ENCODE measurements at places on chromosomes 12 and 14.
A peak's percentile ranks its signal among the peaks of the same experiment; 100 is the strongest.

- DNase-seq: no peak
These were observed 206.2 kb downstream of the CHST11 start for GRCh38 chr12:104662908-104663307.

GRCh38 chr12:49377386-49377785 lies 10.1 kb downstream of the SPATS2 start:
- no peak for DNase-seq

- no peak for DNase-seq
These were observed 33.8 kb downstream of the PLEKHG7 start for GRCh38 chr12:92736605-92737004.

- DNase-seq: no peak
These were observed 184.2 kb downstream of the ESR2 start for GRCh38 chr14:64109819-64110554.

- no peak for DNase-seq
These were observed 27.6 kb downstream of the BICD1 start for GRCh38 chr12:32134101-32134888.

- no peak for DNase-seq
These were observed 14.2 kb downstream of the BCL11B start for GRCh38 chr14:99257673-99258221.

DNA sequence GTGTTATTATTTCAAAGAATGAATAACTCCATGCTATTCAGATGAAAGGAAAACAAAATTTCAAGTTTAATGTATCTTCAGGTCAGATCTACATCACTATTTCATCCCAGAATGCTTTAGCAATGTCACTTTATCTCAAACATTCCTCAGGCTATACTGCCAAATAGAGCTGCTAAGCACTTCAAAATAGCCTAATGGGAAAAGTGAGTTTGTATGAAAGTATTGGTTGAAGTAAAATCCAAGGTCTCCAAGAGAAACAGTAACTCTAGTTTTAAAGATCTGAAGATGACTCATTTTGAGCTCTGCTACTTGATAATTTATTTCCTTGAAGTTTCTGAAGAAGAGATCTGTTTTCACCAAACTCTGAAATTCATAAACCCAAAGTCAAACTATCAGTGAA lies 466.2 kb upstream of the FOXG1 start:
- DNase-seq: no peak

GRCh38 chr14:104826189-104826860 lies 25.4 kb downstream of the ZBTB42 start:
- peak; percentile 76 for DNase-seq

DNA sequence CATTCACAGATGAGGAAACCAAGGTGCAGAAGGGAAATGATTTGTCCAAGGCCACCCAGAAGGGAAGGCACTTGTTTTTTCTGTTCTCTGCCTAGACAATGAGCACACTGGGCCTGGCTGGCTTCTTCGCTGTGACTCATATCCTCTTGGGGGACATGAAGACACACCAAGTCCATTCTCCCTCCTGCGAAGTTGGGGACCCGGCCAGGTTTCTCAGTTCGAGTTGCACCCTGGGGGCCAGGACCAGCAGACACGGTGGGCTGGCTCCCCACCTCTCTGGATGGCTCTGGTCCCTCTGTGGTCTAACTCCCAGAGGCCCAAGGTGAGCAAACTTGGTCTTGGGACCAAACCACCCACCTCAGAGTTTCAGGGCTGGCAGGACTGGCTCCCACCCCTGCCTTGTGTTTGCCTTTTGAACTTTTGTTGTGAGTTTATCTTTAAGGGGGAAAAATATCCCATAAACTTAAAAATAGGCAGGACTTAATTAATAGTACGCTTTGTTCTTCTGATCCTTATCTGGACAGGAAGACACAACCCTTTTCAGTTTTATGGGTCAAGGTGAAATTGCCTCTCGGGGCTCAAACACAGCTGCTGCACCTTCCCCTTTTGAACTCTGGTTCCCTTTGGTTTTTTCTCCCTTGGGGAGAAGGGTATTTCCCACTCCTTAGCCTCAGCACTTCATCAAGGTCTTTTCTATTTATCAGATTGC lies 9.0 kb upstream of the MLEC start:
- no peak for DNase-seq

DNA sequence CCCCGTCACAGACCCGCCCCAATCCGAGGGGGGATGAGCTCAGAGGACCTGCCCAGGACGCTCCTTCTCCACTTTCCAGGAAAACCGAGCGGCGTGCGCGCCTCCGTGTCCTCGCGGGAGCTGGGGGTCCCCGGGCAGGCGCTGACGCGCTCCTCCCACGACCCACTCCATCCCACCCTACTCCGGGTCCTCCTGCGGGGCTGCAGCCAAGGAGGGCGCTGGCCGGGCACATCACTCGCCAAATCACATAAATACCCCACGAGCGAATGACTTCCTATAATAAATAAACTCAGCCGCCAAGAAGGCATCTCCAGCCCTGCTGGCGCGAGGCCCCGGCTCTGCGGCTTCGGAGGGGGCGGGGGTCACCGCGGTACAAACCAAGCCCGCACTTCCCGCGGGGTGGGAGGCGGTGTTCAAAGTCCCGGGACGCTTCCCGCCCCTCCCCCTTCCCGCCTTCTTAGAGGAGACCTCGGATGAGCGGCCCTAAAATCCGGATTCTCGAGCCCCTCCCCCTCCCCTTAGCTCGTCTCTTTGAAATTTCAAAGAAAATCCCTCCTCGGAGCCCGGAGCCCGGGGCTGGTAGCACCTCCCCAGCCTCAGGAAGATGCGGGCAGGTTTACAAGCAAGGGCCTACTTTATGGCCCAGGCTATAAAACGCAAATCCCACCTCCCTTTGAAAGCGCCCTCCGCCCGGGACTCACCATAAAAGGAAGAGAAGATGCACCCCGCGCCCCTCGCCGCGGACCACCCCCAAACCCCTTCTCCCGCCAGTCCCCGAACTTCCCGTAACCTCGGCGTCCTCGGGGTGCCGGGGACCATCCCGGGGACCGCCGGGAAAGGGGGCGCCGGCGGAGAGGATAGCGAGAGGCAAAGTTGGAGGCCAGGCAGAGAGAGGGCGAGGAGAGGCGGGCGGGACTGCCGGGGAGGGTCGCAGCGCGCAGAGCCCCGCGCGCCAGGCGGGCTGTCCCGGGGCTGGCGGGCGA lies 712 bp upstream of the FZD10 start:
- DNase-seq: peak; percentile 75

- DNase-seq: no peak
These were observed 15.8 kb upstream of the DTX1 start for GRCh38 chr12:113040722-113041171.
